ENCODE measurements at places on chromosomes 4 and X.

- DNase-seq, result no peak
Measured at GRCh38 chrX:111847491-111848133, 28.4 kb upstream of the TRPC5OS start.

- DNase-seq, result no peak
Measured at GRCh38 chrX:27694667-27695066, 104.5 kb downstream of the DCAF8L2 start.

- DNase-seq, result peak; percentile 66
Measured at GRCh38 chr4:68498413-68499007, 51.2 kb downstream of the TMPRSS11E start.

GRCh38 chr4:164177153-164177552, 576.8 kb upstream of the SMIM31 start:
- DNase-seq, result no peak

- no peak for DNase-seq
Measured at GRCh38 chr4:118968813-118969212, 80.2 kb downstream of the SYNPO2 start.

DNA sequence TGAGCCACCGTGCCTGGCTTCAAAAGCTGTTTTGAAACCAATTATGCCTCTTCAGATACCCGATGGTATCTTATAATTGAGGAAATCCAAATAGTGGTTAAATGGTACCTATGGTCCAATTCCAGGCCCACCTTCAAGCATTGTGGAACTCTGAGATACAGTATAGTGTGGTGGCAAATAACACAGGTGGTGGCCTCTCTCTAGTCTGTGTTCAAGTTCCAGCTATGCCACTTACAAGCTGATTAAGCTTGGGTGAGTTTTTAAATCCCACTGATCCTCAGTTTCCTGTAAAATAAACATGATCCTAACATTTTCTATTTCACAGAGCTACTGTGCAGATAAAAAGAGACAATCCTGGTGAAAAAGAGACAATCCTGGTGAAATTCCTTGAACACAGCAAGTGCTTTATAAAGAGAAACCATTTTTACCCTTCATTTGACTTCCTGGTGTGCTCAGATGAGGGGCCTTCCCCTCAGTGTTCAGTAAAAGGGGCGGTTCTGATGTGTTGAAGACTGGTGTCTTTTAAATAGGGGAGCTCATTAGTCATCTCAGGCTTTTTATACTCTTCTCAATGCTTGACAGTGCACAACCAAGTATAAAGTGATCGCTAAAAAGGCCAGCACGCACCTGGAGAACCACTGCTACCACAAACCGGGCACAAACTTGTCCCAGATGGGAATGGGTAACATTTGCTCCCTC, 30.8 kb upstream of the CD40LG start:
- DNase-seq, result no peak

- DNase-seq, result no peak
Measured at GRCh38 chr4:52643785-52644244, 15.3 kb downstream of the USP46 start.

DNA sequence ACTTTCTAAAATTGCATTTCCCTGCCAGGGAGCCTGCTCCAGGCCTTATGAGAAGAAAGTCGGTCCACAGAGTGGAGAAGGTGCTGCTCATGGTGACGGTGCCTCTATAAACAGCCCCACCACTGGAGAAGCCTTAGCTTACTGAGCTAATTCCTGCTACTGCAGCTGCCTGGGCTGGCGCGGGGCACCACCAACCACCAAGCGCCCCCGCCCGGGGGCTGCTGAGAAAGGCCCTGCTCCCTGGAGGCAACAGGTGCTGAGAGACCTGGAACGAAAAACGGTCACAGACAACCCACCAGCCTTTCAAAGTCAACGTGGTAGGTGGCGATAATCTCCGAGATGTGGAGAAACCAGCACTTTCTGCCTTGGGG, 2.9 kb downstream of the HCFC1 start:
- DNase-seq, result peak; percentile 82

DNA sequence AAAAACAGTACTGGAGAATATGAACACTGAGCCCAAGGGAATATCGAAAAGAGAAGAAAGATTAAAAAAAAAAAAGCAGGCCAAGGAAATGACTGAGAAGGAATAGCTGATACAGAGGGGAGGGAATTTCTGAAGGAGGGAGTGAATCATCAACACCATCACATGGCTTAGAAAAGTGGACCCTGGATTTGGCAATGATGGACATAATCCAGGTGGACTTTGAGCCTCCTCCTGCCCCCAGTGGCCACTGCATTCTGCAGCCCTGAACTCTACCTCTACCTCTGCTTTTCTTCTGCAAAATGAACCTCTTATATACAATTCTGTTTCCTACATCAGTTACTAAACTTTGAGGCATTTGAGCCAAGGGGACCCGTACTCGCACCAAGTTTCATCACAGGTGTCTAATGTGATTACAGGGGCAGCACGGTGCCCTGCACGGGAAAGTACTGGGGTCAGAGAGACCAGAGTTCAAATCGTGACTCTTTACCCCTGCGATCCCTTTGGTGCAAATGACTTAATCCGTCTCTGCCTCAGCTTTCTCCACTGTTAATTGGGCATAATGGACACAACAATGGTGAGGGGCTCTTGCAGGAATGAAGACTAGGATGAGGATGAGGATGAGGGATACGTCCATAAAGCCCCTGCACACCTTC, 1.1 kb downstream of the OCIAD2 start:
- no peak for DNase-seq

DNA sequence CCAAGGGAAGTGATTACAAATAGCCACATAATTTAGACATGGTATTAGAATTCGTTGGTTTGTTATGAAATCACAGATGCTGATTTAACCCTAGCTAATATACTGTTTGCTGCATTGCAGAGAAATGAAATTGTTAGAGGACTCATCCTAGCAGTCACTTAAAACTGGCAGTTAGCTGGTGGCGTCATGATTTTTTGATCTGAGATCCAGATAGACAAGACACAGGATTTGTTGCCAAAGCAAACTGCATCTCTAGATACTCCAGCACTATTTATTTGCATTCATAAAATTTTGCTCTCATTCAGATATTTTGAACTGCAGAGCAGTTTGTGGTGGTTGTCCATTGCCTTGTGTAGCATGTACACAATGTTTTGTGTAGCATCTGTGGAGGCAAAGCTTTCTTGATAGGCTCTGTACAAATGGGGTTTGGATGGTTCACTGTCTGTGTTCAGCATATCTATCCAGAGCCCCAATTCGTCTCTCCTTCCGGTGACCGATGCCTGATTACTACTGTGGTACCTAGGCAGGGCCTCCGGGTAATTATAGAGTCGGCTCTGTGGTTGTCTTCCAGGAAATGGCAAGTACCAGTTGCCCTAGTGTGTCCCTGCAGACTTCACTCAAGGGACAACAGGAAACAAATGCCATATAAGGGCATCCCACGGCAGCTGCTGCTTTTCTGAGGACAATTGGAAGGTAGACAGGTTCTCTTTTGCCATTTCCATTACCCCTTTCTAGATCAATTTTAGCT, 30.1 kb upstream of the SPARCL1 start:
- peak; percentile 6 for DNase-seq

- DNase-seq, result no peak
Measured at GRCh38 chrX:18036394-18036793, 175.3 kb upstream of the RAI2 start.

DNA sequence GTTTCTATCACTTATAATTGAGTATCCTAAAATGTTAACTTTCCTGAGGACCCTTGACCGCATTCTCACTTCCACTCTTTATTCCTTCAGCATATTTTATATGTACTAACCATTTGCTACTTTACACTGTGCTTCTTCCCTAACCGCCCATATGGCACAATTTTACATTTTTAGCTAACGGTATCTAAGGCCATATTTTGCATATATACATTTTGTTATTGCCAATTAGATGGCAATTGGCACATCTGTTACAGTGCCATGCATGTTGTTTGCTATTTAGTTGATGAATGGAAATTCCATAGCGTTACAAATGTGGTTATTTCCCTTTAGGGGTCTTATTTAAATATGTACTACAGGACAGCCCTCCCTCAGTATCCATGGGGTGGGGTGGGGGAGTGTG, 20.0 kb upstream of the OTUD4 start:
- no peak for DNase-seq

- no peak for DNase-seq
Measured at GRCh38 chrX:9147726-9148125, 113.8 kb upstream of the FAM9B start.

DNA sequence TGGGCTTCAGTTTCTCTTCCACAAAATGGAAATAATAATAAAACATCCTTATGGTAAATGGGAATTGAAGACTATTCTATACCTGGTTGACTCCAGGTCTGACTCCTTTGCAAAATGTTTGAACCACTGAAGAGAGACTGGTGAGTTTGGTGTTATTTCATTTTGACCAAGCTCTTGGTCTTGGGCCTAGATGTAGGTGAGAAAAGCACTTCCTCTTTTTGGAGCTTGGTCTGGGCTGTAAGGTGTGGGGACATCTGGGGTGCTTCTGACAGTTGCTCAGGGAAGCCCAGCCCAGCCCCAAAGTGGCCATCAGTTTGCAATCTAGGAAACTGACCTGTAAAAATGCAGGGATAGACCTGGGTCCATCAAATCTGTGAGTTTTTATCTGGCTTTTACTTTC, 26.8 kb upstream of the SOD3 start:
- DNase-seq, result peak; percentile 2

- no peak for DNase-seq
Measured at GRCh38 chr4:81196126-81196650, 18.8 kb downstream of the PRKG2 start.

DNA sequence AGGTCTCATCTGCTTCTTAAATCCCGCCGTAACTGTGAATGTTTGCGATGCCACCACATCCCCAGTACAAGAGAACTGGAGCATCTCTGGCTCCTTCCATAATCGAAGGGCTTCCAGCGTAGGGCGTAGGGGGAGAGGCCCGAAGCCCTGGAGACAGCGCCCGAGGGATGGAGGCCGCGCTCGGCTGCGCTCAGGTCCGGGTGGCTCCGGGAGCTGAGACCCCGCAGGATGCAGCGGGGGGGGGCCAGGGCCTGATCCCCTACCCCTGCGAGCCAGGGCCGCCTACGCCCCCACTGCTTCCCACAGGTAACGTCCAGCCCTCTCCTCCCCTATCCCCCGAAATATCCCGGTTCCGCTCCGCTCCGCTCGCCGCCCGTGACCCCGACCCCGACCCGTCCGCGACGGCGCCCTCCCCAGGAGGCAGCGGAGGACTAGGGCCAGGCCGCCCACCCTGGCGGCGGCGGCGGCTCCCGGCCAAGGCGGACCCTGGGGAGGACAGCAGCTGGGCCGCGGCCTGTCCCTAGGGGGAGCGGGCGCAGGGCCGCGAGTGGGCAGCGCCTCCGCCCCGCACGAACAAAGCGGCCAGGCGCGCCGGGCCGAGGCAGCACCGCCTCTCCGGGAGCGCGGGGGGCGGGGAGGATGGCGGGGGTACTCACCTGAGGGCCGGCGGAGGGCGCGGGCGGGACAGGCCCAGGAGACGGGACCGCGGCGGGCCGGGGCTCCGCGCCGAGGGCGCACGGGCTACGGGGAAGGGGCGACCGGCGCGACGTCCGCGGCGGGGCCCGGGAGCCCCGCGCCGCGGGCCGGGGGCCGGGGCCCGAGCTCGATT, 723 bp downstream of the WDFY3 start:
- no peak for DNase-seq

Measured in OCI-LY7 (cell line).